Esophagus squamous epithelium (tissue), 5 donors: ENCODE measurements at places on chromosomes 16 and 17.

GRCh38 chr17:43114151-43114552, 11.0 kb downstream of the BRCA1 start:
- no peak for DNase-seq

GRCh38 chr17:46108550-46109110, 84.6 kb downstream of the KANSL1 start:
- DNase-seq, result no peak

DNA sequence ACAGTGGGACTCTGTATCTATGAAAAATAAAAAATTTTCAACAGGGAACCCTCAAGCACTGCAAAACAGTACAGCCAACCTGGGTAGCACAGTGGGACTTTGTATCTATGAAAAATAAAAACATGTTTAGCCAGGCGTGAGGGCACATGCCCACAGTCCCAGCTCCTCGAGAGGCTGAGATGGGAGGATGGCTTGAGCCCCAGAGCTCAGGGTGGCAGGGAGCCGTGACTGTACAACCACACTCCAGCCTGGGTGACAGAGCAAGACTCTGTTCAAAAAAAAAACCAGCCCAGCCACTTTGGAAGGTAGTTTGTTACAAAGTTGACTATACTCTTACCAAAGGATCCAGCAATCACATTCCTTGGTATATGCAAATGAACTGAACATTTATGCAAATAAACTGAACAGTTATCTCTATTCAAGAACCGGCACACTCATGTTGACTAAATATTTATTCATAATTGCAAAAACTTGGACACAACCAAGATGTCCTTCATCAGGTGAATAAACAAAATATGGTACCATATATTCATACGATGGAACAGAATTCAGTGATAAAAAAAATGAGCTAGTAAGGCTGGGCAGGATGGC, 5.2 kb downstream of the RPH3AL start:
- no peak for DNase-seq

DNA sequence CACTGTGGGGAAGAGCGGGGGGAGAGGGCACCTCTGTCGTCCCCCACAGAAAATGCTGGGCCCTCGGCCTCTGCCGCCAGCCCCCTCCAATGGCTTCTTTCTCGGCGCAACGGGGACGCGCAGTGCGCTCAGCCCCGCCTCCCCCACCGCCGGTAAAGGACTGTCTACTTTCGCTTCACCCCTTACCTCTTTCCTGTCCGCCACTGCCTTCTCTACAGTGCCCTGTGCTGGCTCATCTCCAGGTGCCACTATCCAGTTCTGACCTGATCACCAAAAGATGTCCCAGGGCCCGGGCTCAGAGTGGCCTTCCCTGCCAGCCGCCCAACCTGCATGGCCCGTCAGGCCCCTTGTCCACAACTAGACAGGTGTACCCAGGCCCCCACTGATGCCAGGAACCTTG, 7.3 kb downstream of the ENDOV start:
- no peak for DNase-seq

DNA sequence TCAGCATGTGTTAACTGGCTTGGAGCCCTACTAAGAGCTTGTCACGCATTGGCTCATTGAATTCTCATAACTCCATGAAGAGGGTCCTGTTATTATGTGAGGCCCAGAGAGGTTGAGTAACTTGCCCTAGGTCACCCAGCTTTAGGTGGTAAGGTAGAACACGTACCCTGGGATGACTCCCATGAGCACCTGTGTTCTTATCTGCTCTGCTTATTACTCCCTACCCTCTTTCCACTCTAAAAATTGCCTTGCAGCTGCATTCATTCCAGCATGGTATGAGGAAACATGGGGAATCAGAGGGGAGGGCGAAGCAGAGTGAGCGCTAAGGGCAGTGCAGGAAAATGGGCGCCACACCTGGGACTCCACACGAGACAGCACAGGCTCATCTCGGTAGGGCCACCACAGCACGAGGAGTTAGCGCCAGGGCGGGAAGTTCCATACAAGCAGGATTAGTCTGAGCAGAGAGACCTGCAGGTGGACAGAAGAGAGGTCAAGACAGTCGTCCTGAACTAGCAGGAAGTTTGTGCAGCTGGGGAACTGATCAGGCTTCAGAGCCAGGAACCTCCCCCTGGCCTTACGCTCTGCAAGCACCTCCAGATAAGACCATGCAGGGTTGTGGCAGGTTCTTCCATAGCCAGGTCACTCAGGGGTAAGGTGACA, 10.1 kb downstream of the COPZ2 start:
- DNase-seq, result no peak

- DNase-seq, result no peak
Observed at GRCh38 chr17:80751946-80752581, 207.4 kb downstream of the RPTOR start.

- no peak for DNase-seq
Observed at GRCh38 chr16:83933885-83934683, 19.0 kb upstream of the OSGIN1 start.

- DNase-seq, result no peak
Observed at GRCh38 chr16:85480727-85481101, 132.4 kb upstream of the GSE1 start.

DNA sequence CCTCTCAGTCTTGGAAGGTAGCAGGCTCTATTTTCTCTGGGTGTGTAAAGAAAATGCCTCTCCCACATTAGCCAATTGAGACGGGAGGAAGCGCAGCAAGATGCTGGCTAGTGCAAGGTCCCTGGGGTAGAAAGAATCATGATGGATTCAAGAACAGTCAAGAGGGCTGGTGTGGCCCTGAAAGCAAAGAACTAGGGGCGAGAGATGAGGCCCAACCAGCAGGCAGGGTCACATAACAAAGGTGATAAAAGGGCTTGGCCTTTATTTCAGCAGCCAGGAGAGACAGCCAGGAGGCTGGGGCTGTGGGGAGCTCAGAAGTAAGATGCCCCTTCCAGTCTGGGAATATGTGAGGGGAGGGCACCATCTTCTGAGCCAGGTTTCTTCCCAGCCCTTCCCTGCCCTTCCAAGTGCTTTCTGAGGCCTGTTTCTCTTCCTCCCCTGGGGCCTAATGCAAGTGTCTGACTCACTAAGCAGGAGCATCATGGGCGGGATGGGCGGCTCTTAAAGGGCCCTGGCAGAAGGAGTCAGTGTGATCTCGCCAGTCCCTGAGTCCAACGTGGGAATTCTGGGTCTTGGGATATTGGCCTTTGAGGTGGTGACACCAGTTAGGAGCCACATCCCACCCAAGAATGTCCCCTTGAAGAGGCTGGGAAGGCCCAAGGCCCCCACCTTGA, 3.9 kb upstream of the NLRC5 start:
- DNase-seq, result no peak

GRCh38 chr17:18146980-18147379, 36.6 kb upstream of the ALKBH5 start:
- no peak for DNase-seq

- no peak for DNase-seq
Observed at GRCh38 chr16:12256921-12257320, 280.4 kb downstream of the SNX29 start.

GRCh38 chr16:80462917-80463316, 77.9 kb upstream of the DYNLRB2 start:
- DNase-seq, result no peak

DNA sequence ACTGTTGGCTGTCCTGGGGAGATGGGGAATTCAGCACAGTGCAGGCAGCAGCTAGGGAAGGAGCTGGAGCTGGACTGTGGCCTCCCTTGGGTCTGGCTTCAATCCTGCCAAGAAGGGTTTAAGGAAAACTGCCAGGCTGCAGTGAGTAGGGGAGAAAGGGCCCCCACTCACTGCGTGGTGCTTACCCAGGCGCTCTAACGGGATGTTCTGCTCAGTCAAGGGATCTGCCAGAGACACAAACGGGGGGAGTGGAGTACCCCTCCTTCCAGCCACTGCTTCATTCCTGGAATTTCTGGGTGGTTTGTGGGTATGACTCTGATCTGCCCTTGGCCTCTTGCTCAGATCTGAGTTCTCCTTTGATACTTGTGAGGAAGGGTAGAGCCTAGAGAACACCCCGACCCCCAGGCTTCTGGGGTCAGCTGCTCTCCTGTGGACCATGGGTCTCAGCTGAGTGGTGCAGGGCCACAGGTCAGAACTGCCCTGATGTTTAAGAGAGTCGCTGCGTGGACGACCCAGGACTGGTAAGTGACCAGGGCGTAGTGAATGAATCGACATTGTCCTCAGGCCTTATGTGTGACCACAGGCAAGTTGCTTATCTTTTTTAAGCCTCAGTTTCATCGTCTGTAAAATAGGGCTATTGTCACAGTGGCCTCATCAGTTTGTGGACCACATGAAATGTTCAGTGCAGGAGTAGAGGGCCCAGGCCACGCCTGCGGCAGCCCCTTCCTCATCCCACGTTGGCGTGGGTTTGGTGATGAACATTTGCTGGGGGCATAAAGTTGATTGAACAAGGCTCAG, 9.6 kb downstream of the CRISPLD2 start:
- no peak for DNase-seq

GRCh38 chr16:11726008-11726407, 16.6 kb downstream of the TXNDC11 start:
- DNase-seq, result no peak
